Jurkat, Clone E6-1 (cell line): ENCODE measurements at places on chromosomes 13 and 19.

- no peak for DNase-seq
Observed at GRCh38 chr13:79401259-79402070, 4.6 kb downstream of the RBM26 start.

DNA sequence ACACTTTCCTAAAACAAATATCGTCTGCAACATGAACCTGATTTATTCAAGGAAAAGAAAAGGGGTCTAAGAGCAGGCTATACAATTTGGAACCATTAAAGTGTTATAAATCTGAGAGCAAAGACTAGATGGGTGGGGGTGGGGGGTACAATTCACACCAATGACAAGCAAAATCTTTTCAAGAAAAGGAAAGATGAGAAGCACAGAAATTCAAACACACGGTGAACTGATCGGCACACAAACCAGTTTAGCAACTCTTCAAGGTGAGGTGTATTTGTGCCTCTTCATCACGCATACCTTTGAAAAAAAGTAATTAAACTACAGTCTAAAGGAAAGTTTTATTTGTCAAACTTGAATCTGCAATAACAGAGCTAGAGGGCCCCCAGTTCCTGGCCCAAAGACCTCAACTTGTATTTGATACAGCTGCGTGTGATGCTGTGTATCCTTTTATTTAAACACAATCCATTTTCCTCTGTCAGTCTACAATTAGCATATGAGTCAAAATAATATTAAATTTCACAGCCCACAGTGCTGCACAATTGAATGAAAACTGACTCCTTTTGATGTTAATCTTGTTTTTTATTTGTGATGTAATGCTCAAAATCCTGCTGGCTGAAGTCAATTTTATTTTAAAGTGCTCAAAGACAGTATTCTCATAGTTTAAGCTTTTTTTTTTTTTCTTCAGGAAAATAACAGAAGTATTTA lies 14.2 kb downstream of the EFNB2 start:
- DNase-seq: no peak

DNA sequence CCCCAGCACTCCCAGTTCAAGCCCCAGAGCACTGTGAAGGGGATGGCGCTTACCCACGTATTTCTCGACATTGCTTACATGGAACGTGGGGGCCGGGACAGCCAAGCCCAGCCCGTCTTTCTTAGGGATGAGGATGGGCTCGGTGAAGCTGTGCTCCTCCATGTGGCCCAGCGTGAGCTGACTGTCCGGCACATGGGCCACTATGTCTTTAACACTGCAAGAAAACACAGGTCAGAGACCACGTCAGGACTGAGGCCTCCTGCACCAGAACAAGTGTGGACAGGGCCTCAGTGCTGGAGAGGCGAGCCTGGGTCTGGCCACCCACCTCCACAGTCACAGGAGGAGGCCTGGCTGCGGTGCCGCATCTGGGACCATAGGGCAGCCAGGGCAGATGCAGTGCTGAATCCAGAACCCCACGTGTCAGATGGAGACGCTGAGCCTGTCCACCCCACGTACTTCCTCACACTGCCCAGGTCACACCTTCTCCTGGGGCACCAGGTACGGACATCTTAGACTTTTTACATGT lies 125.2 kb downstream of the TUBA3C start:
- DNase-seq: no peak

- DNase-seq: no peak
Observed at GRCh38 chr13:40275636-40276035, 390.8 kb downstream of the FOXO1 start.

DNA sequence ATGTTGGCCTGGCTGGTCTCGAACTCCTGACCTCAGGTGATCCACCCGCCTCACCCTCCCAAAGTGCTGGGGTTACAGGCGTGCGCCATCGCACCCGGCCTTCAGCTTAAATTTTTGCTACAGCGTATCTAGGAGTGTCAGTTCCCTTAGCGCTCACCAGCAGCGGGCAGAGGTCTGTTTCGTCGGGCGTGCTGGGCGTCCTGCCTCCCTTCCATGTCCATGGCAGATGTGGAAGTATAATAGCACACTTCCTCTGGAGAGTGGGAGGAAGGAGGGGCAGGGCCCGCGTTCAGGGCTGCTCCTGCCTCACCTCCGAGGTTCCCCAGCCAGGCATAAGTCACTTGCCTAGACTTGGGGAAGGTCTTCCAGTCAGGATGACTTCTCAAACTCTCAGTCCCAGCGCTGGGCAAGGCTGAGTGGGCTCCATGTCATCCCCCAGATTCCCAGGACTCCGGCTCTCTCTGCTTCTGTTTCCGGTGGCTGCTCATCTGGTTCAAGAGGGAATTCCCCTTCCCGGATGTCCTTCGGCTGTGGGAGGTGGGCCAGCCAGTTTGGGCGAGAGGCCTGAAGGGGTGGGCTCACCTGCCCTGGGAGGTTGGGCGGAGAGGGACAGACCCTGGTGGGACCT lies 9.5 kb downstream of the IL4I1 start:
- DNase-seq: no peak

GRCh38 chr19:4172861-4173473 lies 9.4 kb downstream of the SIRT6 start:
- no peak for DNase-seq

GRCh38 chr19:30123119-30123518 lies 181.1 kb downstream of the URI1 start:
- no peak for DNase-seq

- DNase-seq: peak; percentile 69
Observed at GRCh38 chr19:29690842-29691241, 24.2 kb downstream of the C19orf12 start.

DNA sequence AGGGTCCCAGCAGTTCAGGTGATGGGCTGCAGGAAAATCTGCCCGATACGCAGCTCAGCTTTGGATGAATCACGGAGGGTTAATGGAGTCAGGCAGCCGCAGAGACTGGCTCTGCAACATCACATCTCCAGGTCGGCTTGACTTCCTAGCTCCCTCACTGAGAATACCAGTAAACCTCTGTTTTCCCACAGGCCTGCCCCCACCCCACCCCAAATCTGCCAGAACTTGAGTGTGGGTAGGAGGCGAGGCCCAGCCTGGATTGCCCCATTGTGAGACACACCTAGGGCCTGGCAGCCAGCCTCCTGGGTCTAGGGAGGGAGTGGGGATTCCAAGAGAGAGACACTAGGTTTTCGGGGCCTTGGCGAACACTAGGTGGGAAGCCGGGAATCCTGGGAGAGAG lies 3.7 kb upstream of the KRTDAP start:
- no peak for DNase-seq

DNA sequence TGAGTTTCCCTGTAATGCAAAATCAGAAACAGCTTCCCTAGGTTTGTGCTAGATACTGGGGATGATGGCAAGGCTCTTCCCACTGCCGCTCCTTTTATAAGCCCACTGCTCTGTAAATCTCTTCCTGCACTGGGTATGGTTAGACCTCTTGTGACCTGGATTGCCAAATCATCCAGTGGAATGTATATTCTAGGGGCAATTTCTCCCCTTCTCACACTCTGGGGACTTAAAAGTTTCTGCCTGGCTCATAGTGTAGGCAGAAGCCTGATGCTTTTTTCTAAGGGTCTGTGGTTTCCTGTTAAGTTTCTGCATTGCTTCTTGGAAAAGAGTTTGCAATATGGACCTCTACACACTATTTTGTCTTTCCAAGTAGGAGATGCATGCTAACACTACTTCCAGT lies 1582.0 kb upstream of the PCDH20 start:
- DNase-seq: peak; percentile 75

DNA sequence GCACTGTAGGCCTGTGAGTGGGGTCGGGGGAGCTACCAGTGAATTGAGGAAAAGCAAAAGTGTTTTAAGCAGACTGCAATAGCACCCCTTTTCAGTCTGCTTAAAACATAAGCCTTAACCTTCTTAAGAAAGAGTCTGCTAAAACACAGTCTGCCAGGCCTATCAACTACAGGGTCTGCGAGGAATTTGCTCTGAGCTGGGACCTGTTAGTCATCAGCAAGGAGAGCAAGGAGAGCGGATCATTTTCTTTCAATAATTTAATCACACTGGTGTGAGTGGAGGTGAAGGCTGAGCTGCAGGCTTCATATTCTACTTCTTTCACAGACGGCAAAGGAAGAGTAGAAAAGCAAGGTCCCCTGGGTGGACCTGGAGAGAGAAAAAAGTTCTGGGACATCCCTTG lies 342.7 kb downstream of the ENOX1 start:
- DNase-seq: no peak

DNA sequence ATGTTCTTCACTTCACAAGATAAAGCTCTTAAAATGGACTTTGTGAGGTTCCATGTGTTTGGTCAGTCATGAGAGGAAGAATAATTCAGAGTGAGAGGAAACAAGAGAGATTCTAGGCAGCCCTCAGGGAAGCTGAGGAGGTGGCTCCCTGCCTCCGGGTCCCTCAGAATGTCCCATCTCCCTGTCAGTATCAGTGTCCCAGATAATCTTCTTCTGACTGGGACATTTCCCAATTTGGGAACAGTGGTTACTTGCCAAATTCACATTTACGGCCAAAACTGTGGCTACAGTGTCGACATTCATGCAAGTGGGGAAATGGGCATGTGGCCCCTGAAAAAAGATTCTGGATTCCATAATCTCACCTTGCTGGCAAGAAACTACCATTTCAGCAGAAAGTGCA lies 9.0 kb downstream of the ZNF417 start:
- DNase-seq: no peak

GRCh38 chr19:11375143-11375948 lies 880 bp downstream of the SWSAP1 start:
- DNase-seq: peak; percentile 68

DNA sequence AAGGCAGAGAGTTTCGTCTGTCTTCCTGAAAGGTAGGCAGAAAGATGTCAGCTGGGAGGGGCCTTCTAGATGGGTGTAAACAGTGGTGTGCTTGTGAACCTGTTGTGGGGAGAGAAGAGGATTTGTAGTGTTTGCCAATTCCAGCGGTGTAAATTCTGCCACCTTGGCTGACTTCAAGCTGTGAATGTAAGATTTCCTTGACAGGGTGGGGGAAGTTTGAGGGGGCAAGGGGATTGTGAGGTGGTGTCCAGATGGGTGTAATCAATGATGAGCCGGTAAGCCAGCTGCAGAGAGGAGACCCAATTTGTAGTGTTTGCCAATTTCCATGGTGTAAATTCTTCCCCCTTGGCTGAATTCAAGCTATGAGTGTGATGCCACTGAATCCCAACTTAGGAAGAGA lies 61.0 kb upstream of the ADGRE5 start:
- DNase-seq: no peak

DNA sequence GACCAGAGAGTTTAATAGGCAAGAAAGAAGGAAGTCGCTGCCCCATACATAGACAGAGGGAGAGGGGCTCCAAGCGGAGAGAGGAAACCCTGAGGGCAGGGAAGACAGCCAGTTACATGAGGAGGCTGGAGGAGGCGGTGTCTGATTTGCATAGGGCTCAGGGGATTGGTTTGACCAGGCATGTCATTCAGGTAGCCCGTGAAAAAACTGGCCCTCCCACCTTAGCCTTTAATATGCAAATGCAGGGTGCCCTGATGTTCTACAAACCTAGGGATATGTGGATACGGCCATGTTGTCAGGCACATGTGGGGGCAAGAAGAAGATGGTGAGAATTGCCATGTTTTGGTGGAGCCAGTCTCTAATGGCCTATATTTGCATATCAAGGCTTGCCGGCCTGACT lies 1461.6 kb downstream of the PCDH9 start:
- DNase-seq: no peak

DNA sequence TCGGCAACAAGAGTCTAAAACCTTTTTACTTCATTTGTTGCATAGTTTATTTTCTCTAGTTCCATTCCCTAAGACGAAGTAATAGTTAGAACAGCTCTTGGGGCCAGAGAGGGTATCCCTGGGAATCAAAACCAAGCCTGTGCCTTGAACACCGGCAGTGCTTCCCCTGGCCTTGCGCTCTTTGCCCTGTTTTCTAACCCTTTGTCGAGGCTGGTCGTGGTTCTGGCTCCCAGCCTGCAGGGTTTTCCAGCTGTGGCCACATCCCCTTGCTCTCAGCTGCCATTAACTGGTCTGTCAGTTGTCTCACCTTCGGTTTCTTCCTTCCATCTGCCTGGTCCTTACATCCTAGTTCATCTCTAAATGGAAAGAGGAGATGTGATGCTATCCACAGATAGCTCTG lies 61.0 kb downstream of the HSPH1 start:
- DNase-seq: no peak

DNA sequence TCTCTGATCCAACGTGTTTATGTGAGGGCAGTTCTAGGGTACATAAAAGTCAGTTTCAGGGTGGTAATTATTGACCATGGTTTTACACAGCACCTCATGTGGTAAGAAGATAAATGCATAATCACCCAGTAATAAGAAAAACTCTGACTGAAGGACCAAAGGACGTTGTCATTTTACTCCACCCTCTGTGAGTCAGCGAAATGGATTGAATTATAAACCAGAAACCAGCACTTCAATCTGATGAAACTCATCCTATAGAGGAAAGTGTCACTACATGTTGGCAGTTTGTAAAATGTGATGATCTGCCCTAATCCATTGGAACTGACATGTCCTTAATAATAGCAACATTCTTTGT lies 406.8 kb downstream of the KLF5 start:
- no peak for DNase-seq

DNA sequence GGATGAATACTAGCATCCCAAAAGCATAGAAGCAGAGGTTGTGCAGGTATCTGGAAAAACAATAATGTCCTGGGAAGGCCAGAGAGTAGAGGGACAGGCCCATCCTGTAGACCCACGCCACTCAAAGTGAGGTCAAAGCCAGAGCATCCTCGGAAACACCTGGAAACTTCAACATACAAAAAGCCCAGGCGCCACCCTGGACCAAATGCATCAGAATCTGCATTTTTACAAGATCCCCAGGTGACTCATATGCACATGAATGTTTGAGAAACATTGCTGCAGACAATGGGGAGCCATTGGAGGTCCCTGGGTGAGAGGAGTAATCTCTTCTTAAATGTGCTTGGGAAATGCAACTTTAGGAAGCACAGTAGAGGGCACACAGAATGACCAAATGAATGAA lies 684.1 kb downstream of the DIAPH3 start:
- DNase-seq: no peak

DNA sequence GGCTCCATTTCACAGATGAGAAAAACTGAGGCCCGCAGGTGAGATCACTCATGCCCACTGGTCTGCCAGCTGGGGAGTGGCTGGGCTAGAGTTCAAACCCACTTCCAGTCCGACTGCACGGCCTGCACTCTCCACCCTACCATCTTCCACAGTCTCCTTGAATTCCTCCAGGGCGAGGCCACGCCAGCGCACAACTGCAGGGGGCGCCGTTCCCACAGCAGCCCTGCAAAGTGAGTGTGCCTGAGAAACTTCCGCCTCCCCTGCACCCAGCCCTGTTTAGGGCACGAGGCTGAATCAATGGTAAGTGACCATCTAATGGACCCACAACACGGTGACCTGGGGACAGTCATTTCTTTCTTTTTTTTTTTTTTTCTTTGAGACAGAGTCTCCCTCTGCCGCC lies 829 bp upstream of the ATCAY start:
- no peak for DNase-seq

GRCh38 chr19:4633140-4633967 lies 6.0 kb upstream of the TNFAIP8L1 start:
- DNase-seq: no peak

- no peak for DNase-seq
Observed at GRCh38 chr19:11821474-11822109, 7.5 kb downstream of the ZNF440 start.

DNA sequence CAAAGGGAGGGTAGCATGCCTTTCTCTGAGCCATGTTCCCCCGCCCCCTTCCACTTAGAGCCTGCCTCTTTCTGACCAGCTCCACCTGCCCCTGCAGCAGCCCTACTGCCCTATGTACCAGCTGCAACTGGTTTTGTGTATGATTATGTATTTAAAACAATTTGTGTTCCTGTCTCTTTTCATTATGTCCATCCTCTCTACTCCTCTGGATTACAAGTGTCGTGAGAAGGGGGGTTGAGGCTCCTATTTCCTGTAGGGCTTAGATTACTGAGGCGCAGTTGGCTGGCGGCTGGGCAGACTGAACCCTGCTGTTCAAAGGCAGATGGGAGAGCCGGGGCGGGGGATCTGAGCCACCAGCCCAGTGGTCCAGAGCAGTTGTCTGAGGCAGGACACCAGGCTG lies 213.3 kb downstream of the KCNRG start:
- DNase-seq: no peak
